AG04450 (cell line): ENCODE measurements at places on chromosomes 5 and 9.

DNA sequence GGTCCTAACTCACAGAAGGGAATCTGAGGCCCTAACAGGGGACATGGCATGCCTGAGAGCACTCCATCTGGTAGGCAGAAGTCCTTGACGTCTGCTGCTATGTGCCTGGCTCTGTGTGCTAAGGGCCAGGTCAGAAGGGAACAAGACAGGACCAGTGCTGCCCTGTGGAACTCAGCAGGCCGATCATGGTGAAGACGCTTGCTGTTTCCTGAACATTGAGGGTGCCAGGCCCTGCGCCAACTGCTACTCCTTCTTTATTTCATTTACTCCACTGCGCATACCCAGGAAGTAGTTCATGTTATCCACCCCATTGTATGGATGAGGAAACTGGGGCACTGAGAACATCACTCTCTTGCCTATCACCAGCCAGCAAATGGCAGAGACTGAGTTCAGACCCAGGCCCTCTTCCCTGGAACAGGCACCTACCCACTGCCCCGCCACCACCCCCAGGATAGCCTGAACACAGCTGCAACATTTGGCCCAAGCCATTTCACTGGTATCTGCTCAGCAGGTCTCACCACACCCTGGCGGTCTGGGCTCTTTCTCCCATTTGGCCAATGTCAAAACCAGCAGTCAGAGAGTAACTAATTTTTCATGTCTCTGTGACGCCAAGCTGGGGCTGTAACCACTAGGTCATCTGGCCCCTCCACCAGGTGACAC lies 24.8 kb upstream of the FOXI1 start:
- DNase-seq, result no peak

GRCh38 chr5:44312374-44312773 lies 76.8 kb downstream of the FGF10 start:
- DNase-seq, result no peak

- no peak for DNase-seq
Observed at GRCh38 chr5:103435136-103435889, 127.3 kb downstream of the NUDT12 start.

DNA sequence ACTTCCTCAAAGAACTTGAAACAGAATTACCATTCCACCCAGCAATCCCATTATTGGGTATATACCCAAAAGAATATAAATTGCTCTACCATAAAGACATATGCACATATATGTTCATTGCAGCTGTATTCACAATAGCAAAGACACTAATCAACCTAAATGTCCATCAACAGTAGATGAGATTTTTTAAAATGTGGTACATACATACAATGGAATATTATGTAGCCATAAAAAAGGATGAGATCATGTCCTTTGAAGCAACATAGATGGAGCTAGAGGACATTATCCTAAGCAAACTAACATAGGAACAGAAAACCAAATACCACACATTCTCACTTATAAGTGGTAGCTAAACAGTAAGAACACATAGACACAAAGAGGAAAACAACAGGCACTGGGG lies 28.1 kb upstream of the ZNF462 start:
- no peak for DNase-seq

GRCh38 chr5:76475385-76475784 lies 72.3 kb downstream of the IQGAP2 start:
- DNase-seq, result no peak

DNA sequence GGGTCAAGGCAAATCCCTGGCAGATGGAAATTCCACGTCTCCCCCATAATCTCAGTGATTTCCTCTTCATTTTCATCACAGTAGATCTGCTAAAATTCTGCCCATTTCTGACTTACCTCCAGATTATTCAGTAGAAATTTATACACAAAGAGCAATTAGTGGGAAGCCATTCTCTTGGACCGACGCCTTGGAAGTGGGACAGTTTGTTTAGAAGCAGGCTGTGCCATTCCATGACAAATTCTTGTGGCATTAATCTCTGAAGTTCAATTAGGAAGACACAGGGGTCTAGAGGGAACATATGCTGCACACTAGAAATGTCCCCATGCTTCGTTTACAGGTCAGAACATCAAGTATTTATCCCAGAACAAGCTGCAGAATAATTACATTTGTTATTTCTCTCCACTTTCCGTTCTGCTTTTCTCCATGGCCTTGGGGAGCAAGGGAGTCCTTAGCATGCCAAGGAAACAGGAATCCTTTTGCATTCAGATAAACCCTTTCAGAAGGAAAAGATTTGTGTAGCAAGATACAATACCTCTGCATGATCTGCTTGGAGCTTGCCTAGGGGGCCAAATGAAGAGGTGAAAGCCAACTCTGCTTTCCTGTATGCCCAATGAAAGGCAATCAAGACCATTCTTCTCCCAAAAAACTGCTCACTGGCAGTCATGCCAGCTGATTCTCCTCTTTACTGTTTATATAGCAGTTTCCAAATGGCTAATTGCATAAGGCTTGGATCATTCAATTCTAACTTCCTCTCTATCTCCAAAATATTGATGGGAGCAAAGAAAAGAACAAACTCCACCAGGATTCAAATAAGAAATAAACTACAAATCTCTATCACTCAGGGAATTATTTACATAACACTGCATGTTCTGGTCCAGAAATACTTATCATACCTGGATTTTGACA lies 2.5 kb upstream of the PRKACG start:
- no peak for DNase-seq

GRCh38 chr9:108479989-108480652 lies 375.7 kb downstream of the ACTL7B start:
- no peak for DNase-seq

GRCh38 chr9:36479101-36479500 lies 79.0 kb upstream of the RNF38 start:
- DNase-seq, result no peak

- DNase-seq, result no peak
Observed at GRCh38 chr5:42064821-42065220, 139.7 kb downstream of the FBXO4 start.

- DNase-seq, result no peak
Observed at GRCh38 chr5:99317136-99317535, 388.3 kb upstream of the CHD1 start.

GRCh38 chr5:17186256-17186655 lies 31.2 kb upstream of the BASP1 start:
- no peak for DNase-seq

GRCh38 chr5:91281401-91281800 lies 101.7 kb downstream of the ARRDC3 start:
- no peak for DNase-seq

DNA sequence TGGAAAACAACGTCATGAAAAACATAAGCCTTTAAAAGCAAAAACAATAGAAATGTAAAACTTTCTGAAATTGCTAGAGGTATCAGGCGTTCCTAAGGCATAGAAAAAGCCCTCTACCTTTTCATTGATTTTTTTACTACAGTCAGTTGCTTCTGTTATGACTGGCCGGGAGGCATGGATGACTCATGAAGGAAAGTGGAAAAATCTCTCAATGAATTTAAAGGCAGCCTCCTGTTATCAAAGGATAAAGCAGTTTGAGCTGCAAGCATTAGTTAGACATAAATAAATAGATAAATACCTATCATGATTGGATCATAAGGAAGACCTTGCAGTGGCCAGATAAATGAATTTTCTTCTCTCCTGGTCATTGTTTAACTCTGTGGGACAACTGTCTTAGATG lies 281.6 kb downstream of the MAST4 start:
- DNase-seq, result no peak

GRCh38 chr5:78320401-78320800 lies 25.9 kb upstream of the AP3B1 start:
- DNase-seq, result peak; percentile 26

DNA sequence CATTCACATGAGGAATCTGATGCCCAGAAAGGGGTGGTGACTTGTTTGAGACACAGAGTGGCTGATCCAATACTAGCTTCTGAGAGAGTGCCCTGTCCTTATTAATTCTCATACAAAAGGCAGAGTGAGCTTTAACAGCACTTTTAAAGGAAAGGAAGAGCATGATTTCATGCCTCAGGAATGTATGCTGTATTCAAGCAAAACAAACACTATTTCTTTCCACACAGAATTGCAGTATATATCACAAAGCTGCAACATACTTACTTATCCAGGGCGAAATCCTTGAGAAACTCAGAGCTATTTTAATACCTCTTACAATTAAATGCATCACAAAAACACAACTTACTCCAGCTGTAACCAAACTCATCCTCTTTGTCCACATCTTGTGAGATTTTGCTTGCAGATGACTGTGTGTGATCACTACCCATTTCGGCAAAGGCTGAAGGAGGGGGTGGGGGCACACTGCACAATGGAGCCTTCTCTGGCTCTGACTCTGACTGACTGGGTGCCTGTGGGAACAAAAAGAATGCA lies 139.8 kb downstream of the MPDZ start:
- peak; percentile 64 for DNase-seq

GRCh38 chr5:167339205-167339604 lies 952.2 kb upstream of the WWC1 start:
- no peak for DNase-seq

DNA sequence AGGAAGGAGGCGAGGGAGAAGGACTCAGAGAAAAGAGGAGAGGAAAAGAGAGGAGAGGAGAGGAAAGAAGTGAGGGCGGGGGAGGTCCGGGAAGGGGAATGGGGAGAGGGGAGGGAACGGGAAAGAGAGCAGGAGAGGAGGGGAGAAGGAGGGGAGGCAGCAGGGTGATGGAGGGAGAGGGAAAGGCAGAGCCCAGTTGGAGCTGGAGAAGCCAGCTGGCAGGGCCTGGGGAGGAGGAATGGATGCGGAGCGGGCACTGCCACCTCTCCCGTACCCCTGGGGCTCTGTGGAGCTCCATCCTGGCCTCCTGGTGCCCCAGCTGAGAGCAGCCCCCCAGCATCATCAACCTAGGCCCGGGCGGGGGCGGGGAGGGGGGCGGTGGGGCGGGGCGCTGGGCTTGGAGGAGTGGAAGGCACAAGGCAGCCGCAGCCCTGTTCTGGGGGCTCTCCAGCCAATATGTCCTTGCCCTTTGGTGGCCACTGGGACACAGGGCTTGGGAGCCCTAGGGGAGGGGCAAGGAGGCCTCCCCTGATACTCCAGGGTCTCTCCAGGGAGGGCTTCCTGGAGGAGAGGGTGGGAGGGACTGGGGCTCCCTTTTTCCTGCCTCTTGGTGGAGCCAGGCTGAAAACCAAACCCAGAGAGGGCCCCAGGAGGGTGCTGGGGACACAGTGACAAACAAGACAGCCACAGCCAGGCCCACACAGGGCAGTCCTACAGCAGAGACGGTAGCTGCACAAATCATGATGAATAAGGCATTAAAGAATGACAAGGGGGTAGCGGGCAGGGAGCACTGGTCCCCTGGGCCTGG lies 123.7 kb downstream of the C9orf50 start:
- no peak for DNase-seq

DNA sequence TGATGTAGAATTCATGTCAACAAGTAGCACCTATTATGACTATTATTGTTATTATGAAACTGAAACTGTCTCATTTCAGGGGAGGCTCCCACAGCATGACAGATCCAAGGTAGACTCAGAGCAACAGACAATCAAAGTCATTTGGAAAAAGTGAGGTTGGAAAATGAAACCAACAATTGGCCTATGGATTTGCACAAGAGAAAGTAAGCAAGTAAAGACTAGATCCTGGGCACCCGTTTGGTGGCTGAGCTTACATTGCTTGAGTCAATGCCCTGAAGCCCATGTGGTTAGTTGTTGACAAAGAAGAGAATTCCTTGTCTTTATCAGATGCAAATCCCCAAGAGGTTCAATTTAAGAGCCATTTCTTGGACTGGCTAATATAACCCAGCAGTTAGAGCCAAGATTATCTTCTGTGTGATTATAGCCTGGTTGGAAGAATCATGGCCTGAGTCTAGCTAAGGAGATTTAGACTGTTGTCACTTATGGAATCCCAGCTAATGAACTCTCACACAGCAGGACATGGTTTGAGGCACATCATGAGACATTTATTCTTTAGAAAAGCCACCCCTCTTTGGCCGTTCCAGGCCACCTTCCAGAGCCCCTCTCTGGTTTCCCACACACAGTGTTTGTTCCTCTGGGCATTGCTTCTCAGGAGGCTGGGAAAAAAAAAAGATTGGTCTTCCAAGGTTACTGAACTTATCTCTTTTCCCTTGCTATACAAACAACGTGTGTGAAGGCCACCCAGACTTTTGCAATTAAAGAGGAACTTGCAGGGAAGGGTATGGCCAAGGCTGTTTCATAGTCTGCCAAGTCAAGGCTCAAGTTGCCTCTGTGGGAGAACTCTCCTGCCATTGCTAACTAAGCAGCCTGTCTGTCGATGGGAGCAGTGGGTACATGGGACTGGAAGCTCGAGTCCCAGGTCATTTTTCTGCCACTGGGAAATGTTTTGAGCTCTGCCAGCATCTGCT lies 399.5 kb downstream of the ENC1 start:
- DNase-seq, result no peak

- DNase-seq, result no peak
Observed at GRCh38 chr9:7146582-7146981, 388.8 kb downstream of the KDM4C start.

DNA sequence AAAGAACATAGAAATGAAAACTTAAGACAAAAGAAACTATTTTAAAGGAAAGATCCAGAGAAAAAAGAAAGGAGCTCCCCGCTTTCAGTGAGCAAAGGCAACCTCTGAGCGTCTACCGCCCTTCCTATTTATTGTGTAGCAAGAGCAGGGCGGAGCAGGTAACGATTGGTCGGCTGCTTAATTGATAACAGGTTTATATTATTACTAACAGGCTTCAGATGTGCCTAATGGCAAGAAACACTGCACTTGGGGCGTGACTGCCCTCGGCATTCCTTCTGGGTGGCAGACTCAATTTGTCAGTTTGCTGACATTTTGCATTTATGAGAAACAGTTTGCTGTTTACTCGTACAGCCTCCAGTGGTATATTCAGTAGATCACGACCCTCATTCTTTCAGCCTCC lies 482.7 kb upstream of the C9orf72 start:
- DNase-seq, result no peak

GRCh38 chr9:126687930-126688461 lies 74.3 kb downstream of the LMX1B start:
- DNase-seq, result no peak

- DNase-seq, result no peak
Observed at GRCh38 chr9:116924462-116925110, 237.5 kb downstream of the TRIM32 start.
